H54 (cell line): ENCODE measurements at places on chromosomes 13 and 19.

DNA sequence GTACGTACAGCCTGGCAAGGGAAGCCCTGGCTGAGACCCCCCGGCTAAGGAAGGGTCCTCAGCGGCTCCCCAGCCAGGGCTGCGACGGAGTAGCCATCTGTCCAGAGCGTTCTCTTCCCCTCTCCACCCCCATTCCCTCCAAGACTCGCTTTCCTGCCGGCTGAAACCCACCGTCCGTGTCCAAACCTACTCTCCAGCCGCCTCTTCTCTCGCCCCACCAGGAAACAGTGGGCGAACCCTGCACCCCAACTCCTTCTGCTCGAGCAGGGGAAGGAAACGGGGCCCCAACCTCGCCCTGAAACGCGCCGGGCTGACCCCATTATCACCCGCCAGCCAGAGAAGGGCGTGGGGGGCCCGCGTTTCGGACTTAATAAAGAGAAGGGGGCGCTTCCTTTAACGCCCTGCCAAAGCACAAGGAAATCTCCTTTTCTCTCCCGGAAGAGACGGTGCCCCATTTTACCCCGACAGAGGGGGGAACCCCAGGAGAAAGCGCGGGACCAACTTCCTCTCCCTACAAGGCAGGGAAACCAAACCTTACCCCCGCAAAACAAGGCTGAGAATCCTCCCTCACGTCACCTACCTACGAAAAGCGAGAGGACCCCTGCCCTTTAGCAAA lies 2.5 kb downstream of the ZC3H4 start:
- no peak for DNase-seq

DNA sequence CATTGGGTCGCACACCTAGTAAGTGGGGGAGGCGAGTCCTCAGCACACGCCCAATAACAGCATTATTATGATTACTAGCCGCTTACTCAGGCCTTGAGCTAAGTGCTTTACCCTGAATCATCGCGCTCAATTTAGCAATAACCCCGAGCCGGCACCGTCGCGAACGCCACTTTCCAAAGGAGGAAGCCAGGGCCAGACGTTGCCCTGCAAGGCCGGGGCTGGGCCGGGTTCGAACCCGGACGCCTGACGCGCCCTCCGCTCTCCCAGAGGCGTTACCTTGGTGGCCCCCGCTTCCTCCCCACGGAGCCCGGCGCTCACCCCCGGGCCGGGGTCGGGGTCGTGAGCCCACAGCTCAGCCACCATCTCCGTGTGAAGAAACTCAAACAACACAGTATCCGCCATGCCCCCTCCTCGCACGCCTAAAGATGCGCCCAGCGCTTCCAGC lies at the start of gene TRAPPC6A:
Gene TRAPPC6A, minus strand, starts transcription at position 421 of the 445 bp plus-strand sequence. Its CDS starts 19 bp downstream, at position 402.
- DNase-seq, result peak; percentile 45

GRCh38 chr13:101258071-101258470 lies 158.2 kb downstream of the NALCN start:
- peak; percentile 87 for DNase-seq

GRCh38 chr19:49327878-49328544 lies 3.0 kb upstream of the SLC6A16 start:
- DNase-seq, result no peak

GRCh38 chr19:47375694-47376588 lies 26.8 kb downstream of the DHX34 start:
- no peak for DNase-seq

DNA sequence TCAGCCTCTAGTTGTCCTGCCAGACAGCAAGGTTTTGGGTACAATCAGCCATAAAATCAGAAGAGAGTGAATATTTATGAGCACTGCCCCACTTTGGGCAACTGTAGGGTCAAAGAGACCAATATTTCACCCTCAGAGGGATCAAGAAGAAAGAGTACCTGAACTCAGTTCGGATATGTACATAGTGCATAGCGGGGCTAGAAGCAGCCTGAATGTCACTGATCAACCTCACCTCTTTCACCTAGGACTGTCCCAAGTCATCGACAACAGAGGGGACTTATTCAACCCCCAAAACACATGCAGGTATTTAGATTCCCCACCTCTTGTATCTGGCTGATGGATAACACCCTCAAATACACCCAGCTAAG lies 446.9 kb downstream of the COG6 start:
- DNase-seq, result no peak

DNA sequence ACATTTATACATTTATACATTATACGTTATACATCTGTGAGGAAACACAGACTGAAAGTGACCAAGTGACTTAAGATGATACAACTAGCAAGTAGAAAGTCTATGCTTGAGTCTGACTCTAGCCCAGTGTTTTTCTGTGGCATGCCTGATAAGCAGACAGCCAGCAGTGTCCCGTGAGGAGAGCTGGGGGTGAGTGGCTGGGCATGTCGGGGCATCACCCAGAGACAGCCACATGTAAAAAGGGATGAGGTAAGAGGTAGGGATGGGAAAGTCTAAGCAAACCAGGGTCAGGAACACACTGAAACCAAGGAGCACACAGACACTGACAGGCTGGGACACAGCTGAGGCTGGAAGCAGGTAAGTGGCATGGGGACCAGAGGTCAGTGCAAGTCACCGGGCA lies 333.2 kb downstream of the FOXO1 start:
- no peak for DNase-seq

DNA sequence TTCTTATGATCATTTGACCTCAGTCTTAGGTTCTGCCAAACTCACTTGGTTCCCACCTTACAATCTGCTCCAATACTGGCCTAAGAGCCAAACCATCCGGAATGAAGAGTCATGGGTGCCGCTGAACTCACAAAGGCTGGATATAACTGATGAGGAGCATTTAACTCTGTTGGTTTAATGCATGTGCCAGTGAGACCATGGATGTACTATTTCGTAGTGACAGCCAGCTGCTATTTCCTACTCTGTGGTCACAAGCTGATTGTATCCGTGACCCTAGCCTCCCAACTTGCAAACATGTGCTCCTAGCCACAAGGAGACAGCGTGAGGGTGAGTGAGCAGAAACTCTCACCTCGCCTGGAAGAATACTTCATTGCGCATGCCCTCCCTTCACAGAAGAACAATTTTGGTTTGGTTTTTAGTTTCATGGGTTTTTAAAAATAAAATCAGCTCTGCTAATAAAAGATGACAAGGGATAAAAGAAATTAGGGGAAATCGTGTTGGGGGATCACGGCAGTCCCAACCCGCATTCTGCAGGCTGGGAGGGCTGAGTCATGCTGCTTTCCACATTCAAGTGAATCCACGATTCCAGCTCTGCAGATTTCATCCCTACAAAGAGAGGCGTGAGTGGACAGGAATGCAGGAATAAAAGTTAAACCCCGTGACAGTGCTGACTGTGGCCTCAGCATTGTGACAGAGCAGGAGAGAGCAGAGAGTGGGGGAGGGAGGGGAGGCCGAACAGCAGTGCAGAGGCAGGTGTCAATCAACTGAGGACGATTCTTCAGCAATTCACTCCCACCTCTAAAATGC lies 66.8 kb upstream of the RAP2A start:
- DNase-seq, result peak; percentile 64

GRCh38 chr19:58538257-58539168 lies 5.4 kb upstream of the TRIM28 start:
- DNase-seq, result no peak

- DNase-seq, result no peak
Measured at GRCh38 chr13:32647926-32648325, 61.7 kb downstream of the PDS5B start.

DNA sequence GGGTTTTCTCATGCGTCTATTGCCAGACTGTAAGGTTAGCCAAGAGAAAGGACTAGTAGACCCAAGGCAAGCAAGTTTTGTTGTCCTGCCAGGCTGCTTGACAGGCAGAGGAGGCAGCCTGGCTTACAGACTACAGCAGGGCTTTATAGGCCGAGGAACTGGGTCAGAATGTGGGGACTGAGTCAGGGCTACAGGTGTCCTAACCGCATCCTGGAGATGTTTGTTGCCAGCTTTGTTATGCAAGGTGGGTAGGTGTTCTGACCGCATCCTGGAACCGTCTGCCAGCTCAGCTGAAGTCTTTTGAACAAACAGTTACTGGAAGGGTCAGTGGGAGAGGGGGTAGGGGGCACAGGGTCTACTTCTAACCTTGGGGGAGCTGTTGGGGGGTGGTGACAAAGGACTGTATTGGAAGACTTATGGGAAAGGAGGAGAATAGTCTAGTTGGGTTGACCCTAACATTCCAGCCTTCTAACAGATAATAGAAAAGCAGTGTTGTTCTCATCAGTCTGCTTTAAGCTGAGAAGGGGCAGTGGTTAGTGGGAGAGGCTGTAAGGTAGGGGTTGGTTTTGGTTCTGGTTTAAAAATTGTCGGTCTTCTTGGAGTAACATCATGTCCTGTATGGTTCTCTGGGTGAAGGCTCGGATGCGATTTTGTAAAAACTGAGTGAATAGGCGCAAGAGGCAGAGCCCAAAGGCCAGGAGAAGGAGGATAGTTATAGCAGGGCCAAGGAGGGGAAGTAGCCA lies 913.8 kb upstream of the SLITRK5 start:
- no peak for DNase-seq

DNA sequence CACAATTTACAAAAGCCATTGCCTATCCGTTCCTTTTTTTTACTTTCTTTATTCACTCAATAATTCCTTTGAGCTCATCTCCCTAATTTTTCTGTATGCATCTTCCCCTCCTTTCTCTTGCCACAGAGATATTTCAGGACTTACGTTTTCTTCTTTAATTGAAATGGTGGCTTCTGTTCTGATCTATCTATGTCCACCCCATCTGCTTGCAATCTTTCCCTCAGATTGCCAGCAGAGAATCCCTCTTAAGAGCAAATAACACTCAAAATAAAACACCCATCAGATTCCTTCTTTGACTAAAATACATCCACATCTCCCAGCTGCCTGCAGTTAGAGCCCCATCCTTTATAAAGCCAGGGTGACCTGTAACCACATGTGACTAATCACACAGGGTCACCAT lies 478.6 kb downstream of the EFNB2 start:
- no peak for DNase-seq

- DNase-seq, result no peak
Measured at GRCh38 chr13:111575276-111575675, 254.8 kb downstream of the TEX29 start.
